ENCODE measurements at places on chromosomes 6 and 20.

GRCh38 chr20:37804584-37805566 lies 98.1 kb upstream of the VSTM2L start:
- no peak for DNase-seq

DNA sequence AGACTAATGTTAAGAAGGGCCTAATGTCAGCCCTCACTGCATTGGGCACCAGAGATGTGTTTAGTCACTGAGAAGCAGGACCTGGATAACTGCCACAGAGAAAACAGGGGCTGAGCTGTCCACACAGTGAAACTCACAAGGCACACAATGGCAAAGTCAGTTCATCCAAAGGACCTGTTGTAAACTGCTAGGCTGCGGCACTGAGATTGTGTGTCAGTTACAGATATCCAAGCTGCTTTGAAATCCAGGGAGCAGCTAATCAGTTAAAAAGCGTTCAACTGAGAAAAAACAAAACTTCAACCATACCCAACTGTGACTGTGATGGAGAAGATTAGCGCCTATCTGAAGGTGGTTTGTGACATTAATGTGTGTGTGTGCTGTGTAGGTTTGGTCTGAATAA lies 27.8 kb upstream of the TMEM14A start:
- no peak for DNase-seq

GRCh38 chr20:51600016-51600420 lies 57.5 kb upstream of the NFATC2 start:
- DNase-seq, result no peak

GRCh38 chr6:89291256-89291819 lies 23.8 kb downstream of the GABRR2 start:
- no peak for DNase-seq

- DNase-seq, result no peak
Measured at GRCh38 chr20:52754366-52754765, 217.8 kb upstream of the TSHZ2 start.

DNA sequence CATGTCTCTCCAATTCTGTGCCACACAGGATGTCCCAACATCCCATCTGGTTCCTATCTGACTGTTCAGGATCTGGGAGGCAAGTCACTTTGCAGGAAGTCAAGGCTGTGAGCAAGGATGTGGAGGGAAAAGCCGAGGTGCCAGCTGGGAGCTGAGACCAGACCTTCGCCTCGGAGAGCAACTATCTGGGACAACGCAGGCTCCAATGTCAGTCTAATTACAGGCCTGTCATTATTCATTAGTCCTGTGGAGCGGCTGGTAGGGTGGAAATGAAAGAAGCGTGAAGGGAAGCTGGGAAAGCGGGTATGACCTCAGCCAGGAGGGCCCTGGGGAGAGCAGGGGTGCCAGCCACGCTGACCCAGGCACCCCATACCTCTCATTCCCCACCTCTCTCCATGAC lies 147.3 kb downstream of the UNC5CL start:
- no peak for DNase-seq

- DNase-seq, result no peak
Measured at GRCh38 chr6:42960243-42961019, at the start of gene GNMT. TSS of gene GNMT (plus strand) at chr6:42960754. CDS start at chr6:42960768, 14 bp downstream.

DNA sequence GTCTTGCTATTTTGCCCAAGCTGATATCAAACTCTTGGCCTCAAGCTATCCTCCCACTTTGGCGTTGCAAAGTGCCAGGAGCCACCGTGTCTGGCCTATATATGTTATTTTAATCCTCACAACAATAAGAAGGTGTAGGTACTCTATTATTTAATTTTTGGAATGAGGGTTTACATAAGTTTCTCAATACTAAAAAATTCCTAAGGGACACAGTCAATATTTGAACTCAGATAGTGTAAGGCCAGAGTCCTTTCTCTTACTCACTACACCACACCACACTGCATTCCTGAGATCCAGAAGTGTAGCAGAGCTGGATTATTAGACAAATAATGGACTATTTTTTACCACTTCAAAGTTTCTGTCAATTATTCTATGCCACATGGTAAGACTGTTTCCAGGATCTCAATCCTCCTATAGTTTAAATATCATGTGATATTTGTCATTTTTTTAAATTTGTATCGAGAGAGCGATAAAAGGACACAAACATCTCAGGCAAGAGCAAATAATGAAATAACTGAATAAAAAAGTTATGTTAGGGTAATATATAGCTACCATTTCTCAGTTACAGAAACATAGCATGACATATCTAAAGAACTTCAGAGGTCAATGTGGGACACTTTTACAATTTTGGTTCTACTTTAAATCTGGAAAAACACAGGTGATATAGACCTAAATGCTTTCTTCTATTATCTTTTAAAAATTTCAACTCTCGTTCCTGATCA lies 162.2 kb upstream of the THEMIS start:
- no peak for DNase-seq

GRCh38 chr6:79353226-79353625 lies 118.7 kb upstream of the HMGN3 start:
- no peak for DNase-seq

GRCh38 chr6:106546261-106546690 lies 83.0 kb downstream of the RTN4IP1 start:
- DNase-seq, result no peak

- DNase-seq, result no peak
Measured at GRCh38 chr6:151023342-151023741, 157.8 kb downstream of the MTHFD1L start.

GRCh38 chr6:143205585-143205984 lies 144.9 kb downstream of the AIG1 start:
- DNase-seq, result no peak

DNA sequence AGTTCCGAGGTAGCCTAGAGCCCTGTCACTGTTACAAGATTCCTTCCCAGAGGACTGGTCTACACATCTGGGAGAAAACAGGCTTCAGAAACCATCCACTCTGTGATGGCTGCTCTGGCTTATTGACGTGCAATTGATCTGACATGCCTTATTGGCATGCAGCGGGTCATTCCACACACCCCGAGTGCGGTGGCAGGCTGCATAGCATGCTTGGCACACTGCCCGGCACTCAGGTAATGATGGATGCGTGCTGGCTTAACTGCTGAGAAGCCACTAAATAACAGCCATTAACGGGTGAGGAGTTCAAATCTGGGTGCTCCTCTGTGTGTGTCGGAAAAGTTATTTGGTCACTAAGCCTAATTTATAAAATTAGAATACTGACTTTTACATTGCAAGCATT lies 67.9 kb upstream of the CDH4 start:
- DNase-seq, result no peak

DNA sequence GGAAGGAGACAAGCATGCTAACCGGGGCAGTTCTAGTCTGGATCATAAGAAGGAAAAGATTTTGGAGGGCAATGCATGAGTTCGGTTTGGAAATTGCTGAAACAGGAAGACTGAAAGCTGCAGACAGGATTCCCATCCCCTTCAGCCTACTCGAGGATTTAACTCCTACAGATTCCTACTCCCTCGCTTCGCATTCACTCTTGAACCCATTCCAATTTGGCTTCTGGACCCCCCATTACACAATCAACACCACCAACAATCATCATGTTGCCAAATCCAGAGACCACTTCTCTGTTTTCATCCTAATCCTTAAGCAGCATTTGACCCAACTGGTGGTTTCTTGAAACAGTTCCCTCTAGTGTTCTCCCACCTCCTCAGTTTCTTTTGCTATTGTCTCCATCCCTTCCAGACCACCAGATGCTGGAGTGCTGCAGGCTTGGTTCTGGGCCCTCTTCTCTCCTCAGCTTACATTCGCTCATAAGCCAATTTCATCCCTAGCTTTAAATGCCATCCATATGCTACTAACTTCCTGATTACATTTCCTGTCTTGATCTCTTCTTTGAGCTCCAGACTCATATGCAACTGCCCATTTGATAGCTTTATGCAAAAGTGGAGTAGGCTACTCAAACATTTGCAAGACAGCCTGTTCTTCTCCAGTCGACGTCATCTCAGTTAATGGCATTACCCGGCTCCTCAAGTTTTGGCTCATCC lies 66.5 kb downstream of the DTNBP1 start:
- DNase-seq, result no peak

GRCh38 chr6:159941286-159942113 lies 27.4 kb upstream of the IGF2R start:
- DNase-seq, result no peak

DNA sequence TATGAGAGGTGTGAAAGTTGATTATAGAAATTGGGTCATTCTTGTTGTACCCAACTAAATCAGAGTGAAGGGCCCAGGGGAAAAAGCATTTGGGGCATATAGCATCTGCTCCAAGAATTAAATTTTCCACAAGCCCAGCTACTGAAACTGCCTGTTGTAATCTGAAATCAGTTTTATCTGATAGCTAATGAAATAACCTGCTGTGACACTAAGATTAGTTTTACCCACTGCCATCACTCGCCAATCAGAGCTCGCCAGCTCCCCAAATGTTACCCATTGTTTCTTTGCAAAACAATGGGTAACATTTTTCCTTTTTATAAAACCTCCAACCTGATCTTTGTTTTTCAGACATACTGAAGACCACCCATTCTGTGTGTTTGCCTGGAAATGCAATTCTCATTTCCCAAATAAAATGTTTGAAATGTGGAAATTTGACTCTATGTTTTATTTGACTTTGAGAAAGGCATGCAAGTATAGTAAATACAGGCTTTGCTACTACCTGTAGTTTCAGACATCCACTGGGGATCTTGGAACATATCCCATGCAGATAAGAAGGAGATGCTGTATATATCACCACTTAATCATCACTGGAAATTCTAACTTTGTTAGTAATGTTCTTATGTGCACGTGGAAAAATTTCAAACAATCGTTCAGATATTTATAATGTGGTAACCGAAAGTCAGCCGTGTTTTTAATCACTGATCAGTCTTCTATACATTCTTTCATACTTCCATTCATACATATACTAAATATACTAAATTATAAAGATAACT lies 6.3 kb upstream of the AHI1 start:
- no peak for DNase-seq

DNA sequence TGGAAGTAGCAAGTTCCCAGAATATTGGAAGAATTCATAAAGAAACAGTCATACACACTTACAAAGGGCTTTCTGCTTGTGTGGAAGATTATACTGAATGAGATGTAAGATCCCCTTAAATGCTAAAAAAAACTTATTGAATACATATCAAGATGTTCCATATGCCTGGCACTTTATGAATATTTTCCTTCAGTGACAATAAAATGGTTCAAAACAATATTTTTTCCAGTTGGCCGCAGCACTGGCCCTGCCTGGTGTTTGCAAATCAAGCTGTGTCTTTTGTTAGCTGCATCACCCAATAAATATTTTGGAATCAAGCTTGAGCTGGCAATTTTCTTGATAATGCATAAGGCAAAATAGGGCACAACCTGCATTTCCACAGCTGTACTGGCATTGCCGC lies 51.2 kb downstream of the CFAP61 start:
- DNase-seq, result no peak

GRCh38 chr6:161682982-161683381 lies 409.1 kb upstream of the AGPAT4 start:
- DNase-seq, result no peak

DNA sequence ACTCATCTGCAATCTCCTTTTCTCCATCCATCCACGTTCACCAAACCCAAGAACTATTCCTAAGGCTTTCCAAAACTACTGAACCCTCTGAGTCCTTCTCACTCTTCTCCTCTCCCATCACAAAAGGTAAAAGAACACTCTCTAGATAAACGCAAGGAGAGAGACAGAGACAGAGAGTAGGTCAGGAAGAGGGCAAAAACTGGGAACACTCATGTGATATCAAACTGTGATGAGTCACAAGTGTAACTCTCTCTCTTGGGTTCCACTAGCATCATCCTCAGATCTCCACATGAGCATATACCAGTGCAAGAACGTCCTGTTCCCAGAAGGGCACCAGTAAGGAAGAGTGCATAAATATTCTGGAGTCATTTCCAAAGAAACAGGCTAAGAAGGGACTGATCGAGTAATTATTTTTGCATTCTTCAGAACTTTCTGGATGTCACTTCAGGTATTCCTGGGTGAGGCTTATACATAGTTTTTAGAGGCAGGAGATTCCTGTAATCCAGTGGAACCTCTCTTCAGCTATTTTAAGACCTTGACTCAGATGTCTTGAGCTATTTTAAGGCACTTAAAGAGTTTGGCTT lies 47.3 kb upstream of the STXBP5 start:
- no peak for DNase-seq

GRCh38 chr6:7144872-7145584 lies 37.3 kb downstream of the RREB1 start:
- DNase-seq, result no peak

GRCh38 chr20:61549865-61550264 lies 297.8 kb downstream of the CDH4 start:
- DNase-seq, result no peak

- DNase-seq, result no peak
Measured at GRCh38 chr6:109010705-109011102, 83.9 kb downstream of the SESN1 start.

- DNase-seq, result no peak
Measured at GRCh38 chr6:111338843-111339242, 144.2 kb downstream of the REV3L start.

DNA sequence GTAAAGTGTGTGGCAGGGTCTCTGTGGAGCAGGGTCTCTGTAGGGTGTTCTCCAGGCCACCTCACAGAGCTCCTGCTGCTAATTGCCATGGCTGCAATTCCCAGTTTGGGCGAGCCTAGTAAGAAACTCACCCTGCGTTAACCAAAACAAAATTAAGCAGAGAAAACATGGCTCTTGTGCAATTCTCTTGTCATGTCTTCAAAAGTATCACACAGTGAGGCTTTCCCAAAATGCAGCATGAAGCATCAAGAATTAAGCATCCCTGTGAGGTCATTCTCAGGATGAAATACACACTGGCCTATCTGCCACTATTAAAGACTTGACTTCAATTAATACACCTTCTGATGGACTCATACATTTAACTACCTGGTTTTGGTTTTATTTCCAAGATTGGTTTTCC lies 72.8 kb downstream of the KIF13A start:
- no peak for DNase-seq

- no peak for DNase-seq
Measured at GRCh38 chr20:38084425-38084951, 50.9 kb downstream of the RPRD1B start.

DNA sequence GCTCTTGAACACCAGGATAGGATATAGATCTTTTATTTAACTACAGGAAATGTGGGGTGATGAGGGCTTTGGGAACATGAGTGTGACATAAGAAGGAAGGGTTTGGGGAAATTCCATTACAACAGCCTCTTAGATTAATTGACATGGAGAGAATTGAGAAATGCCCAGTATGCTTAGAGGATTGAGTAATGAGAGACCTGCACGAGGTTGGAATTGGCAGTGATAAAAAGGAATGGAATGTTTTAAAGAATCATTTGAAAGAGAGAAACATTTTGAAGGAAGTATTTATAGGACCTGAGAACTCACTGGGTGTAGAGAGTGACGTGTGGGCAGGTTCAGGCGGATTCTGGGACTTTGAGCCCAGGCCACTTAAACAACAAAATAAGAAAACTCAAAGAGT lies 227.0 kb downstream of the BMP2 start:
- DNase-seq, result no peak

Measured in left renal cortex interstitium (tissue), 4 donors.